ENCODE measurements at places on chromosomes 2 and 18.

DNA sequence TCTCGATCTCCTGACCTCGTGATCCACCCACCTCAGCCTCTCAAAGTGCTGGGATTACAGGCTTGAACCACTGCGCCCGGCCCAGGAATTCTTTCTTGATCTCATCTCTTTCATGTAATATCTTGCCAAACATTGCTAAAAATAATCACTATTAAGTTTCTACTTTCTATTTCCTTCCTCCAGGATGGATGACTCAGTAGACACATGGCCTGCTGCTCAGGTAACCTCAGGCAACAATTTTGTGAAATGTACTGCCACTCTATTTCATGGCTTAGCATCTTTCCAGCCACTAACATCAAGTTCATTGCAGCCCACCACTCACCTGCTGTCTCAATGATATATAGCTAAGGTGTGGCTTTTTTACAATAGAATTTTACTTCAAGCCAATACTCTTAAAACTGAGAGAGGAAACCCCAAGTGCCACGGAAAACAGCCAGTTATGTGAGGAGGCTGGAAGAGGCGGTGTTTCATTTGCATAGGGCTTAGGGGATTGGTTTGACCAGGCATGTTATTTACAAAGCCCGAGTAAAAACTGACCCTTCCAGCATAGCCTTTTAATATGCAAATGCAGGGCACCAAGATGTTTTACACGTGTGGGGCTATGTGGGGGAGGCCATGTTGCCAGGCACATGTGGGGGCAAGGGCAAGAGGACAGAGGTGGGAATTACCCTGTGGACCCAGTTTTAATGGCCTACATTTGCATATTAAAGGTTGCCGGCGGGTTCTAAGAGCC lies 11.3 kb upstream of the SUMO1 start:
- no peak for DNase-seq

DNA sequence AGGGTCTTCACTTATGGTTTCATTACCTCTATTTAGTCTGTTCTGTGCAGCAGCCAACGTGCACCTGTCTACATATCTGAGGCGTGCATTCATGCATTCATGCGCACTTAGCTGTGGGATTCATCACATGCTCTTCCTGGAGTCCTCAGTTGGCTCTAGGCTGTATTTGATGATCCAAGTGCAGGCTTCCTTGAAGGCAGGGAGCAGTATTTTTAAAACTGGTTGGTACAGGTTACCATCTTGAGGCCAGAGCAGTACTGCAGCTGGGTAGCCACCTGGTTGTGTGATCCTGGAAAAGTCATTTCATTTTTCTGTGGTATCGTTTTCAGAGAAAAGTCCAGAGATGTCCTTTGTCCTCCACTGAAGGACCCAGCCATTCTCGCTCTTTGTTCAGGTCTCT lies 109.8 kb downstream of the EN1 start:
- no peak for DNase-seq

DNA sequence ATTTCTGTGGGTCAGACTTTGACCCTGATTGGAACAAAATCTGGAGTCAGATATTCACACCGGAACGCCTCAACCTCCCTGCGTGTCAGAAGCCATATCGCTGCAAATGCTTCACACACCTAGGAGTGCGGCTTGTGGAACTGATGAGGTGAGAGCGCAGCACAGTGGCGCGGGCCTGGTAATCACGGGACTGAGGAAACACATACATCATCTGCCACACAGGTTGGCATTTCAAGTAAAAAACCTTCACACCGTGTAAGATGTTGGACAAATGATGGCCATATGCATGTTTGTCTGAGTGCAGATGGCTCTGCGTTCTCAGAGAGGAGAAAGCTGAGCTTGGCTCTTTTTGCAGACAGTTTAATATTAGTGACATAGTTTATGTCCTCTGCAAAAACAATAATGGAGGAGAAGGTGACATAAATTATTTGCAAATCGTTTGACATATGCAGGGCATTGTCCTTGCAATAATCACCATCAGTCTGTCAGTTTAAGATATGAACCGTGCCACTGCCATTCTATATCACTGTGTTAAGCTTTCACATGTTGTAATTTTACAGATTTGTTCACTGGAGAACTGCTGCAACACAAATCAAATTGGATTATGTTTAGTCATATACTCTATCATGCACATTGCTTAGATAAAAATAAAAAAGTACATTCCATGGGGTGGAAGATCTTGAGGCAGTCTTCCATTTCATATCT lies 101.4 kb downstream of the MTX2 start:
- DNase-seq = no peak

- DNase-seq = no peak
Observed at GRCh38 chr2:163011000-163011399, 172.4 kb upstream of the KCNH7 start.

DNA sequence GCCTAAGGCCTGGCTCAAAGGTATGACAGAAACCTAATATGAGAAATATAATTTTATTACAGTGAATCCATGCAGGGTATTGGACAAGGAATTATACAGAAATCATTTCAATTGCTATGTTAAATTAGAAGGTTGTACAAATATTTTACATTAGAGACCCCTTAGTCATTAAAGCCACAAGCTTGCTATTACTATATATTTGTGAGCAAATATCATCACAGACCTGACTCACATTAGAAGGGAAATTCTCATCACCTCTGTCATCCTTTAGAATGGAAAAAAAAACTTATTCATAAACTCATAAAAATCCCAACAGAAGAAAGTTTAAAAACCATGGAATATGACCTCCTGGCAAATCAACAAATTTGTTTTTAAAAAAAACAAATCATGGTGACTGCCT lies 277.9 kb downstream of the DCC start:
- DNase-seq = no peak

GRCh38 chr2:239586651-239587310 lies 186.0 kb upstream of the HDAC4 start:
- no peak for DNase-seq

DNA sequence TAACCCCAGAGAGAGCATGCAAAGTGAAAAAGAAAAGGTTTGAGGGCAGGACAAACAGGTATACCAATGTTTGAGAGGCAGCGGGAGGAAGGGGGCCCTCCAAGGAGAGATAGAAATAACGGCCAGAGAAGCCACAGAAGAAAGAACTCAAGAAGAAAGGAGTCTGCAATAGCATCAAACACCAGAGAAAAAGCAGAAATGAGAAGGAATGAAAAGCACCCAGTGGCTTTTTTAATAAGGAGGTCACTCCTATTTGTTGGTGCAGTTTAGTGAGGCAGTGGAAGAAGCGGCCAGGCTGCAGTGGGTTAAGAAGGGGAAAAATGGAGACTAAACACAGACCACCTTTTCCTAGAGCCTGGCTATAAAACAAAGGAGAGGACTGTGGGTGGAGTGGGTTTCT lies 177.2 kb downstream of the THADA start:
- no peak for DNase-seq

GRCh38 chr2:15728245-15728938 lies 136.7 kb downstream of the DDX1 start:
- DNase-seq = no peak

- no peak for DNase-seq
Observed at GRCh38 chr2:179106342-179106675, 56.4 kb upstream of the CCDC141 start.

DNA sequence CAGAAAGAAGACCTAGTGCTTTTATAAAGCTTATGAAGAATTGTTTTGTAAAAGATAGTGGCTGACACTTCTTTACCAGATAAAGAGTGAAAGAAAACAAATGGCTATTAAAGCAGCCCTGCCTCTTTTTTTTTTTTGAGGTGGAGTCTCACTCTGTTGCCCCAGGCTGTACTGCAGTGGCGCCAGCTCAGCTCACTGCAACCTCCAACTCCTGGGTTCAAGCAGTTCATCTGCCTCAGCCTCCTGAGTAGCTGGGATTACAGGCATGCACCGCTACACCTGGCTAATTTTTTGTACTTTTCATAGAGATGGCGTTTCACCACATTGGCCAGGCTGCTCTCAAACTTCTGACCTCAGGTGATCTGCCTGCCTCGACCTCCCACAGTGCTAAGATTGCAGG lies 12.9 kb downstream of the ARPC2 start:
- peak; percentile 26 for DNase-seq

- DNase-seq = no peak
Observed at GRCh38 chr2:36128359-36128758, 227.2 kb upstream of the CRIM1 start.

DNA sequence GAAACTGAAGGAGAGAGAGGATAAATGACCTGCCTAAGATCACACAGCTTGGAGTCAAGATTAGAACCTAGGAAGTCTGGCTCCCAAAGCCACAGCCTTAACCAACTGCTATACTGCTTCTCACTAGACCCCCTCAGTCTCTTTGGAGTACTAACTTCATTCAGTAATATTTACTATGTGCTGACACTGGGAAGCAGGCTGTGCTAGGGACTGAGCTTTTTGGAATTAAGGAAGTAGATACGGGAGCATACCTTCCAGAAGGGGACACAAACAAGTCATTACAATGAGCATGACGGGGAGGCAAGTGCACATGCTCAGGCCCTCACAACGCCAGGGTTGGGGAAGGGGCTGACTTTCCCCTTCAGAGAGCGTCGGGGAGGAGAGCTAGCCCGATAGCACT lies 97.7 kb downstream of the INO80D start:
- no peak for DNase-seq

- no peak for DNase-seq
Observed at GRCh38 chr2:72936660-72937355, 19.5 kb downstream of the EMX1 start.

- DNase-seq = no peak
Observed at GRCh38 chr2:191105082-191105481, 45.7 kb downstream of the STAT4 start.

GRCh38 chr18:74139888-74140287 lies 7.7 kb downstream of the FBXO15 start:
- DNase-seq = peak; percentile 49

DNA sequence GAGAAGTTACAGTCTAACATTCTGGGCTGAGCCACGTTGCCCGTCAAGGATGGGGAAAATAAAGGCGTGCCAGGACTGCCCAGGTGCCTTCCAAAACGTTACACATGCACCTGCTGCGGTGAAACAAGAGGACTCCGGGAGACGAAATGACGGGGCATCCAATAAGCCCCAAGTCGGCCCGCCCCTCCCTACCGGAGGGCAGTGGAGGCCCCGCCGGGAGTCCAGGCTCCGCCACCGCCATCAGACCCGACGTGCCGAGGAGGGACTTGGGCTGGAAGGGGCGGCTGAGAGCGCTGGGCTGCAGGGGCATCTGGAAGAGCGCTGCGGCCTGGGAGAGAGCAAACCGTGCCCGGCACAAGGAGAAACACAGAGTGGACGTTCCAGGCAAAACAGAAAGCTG lies 112.5 kb upstream of the GPC1 start:
- DNase-seq = no peak

- no peak for DNase-seq
Observed at GRCh38 chr18:68500556-68500955, 214.4 kb downstream of the TMX3 start.

DNA sequence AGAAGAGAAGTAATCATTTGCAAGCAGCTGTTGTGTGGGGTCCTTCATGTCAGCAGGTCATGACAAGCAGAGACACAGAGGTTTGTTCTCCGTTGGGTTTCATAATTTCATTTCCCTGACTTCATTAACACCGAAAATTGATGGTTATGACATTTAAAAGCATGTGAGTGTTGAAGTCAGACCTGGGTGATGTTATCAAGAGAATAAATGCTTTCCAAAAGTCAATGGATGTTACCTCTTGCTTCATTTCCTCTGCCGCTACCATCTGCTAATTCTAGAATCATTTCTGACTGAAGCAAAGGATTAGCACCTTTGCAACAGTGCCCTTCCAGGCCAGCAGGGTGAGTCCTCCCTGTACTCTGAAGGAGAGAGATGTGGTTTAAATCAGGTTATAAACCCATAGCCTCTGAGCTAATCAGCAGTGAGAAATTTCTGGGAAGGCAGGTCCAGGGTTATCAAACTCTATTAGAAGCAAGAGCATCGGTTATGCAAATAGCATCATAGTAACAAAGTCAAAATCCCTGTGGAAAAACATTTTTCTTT lies 446.2 kb downstream of the PIK3C3 start:
- no peak for DNase-seq
